ENCODE measurements at places on chromosomes 6 and 20.

DNA sequence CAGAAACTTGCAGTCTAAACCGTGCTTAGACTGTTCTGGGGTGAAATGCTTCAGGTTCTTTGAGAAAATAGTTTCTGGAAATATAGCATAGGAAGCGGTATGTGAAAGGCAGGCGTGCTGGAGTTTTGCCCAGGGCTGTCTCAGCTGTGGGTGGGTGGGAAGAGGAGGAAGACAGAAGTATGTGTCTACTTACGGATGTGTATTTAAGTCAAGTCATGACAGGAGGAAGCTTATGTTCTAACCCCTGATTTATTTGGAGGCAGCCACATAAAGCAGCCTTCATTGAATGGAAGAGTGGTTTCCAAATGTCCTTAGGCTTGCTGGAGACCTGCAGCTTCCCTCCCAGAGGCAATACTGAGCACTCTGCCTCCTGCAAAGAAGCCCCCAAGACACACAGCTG lies 345.8 kb upstream of the PRND start:
- DNase-seq: no peak

DNA sequence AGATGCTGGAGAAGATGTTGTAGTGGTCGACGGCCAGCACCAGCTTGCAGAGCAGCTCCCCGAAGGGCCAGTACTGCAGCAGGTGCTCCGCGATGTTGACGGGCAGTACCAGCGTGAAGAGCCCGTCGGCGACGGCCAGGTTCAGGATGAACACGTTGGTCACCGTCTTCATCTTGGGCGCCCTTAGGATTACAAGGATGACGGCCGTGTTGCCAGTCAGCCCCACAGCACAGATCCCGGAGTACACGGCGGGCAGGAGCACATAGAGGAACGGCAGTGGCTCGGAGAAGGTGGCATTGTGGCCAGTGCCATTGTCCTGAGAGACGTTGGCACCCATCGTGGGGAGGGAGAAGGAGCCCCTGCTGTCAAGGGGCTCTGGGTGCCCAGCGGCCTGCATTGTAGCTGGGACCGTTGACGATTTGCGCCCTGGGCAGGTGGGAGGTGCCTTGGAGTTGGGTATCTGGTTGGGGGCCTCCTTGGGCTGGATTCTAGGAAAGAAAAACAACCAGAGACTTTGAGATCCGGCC lies 867 bp downstream of the NPBWR2 start:
- DNase-seq: no peak

- no peak for DNase-seq
Observed at GRCh38 chr20:62160876-62161275, 17.3 kb downstream of the SS18L1 start.

GRCh38 chr20:3680701-3681351 lies 984 bp downstream of the ADAM33 start:
- DNase-seq: no peak

DNA sequence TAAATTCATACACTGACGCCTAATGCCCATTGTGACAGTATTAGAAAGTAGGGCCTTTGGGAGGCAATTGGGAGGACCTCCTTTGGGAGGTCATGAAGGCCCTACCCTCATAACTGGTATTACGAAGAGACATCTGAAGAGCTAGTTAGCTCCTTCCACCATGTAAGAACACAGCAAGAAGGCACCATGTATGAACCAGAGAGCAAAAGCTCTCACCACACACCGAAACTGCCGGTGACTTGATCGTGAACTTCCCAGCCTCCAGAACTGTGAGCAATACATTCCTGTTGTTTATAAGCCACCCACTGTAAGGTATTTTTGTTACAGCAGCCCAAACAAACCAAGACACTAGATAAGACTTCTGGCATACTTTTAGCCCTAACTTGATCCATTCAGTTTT lies 41.8 kb downstream of the GCLC start:
- no peak for DNase-seq

DNA sequence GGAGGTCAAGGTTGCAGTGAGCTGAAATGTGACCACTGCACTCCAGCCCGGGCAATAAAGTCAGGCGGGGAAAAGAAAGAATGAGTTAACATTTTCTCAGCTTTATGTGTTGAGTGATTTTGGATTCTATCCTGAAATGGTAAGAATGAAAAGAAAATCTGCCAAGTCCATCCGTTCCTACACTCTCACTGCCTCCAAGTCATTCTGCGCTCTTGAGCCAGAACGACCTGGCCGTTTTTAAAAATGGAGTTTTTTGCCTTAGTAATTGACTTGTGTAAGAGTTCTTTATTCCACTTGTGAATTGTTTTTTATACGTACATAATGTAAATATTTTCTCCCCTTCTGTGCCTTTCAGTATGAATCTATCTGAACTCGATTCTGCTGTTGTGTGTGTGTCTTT lies 28.7 kb downstream of the DNAJC5 start:
- DNase-seq: no peak

DNA sequence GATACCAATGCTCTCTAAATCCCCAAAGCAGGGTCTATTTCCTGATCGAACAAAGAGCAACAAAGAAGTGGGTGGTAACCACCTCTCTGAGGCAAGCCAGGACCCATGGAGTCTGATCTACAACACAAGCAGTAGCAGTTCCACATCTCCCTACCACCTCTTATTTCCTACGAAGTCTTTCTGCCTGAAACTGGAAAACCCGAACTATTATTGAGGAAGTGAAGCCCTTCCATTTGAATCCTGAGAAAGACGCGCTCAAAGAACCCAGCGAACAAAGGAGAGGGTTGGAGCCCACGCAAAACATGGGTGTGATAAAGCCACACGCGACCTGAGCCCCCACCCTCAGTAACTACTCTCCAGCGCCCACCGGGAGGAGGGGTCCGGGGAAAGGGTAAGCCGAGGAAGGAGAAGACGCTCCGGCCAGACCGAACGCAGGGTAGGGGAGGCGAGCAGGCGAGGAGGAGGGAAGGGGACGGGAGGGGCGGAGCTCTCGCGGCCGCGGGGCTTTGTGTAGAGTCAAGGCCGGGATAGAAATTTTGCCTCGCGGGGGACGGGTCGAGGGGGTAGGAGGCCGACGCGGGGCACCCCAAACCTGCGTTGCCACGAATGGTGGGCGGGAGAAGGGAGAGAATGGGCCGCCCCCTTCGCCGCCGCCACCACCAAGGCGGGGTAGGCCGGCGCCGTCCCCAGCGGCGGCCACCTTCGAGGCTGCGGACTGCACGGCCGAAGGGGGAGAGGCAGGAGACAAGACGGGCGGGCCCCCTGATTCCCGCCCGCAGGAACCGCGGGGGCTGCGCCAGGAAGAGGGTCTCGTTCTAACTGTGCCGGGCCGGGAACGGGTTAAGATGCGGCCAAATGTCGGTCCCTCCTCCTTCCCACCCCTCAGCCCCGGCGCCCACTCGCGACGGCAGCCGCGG lies 802 bp downstream of the HDAC2 start:
- DNase-seq: peak; percentile 45

GRCh38 chr6:20137837-20138236 lies 74.4 kb downstream of the MBOAT1 start:
- no peak for DNase-seq

DNA sequence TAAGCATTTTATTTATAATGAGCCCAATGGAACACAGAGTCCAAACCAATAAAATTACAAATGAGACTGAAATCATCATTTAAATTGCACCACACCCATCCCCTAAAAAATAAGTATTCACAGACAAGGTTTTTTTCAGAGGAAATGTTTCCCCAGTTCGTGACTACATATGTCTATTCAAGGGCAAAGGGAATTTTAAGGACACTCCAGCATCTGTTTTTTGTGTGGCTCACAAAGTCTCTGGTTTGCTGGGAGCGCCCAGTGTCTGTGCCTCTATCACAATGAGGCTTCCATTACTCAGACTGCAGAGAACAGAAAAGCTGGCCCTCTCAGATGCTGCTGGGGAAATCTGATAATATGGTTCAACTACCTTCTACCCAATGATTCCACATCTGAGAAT lies 16.0 kb downstream of the TBX18 start:
- no peak for DNase-seq

GRCh38 chr20:18571578-18571977 lies 4.3 kb downstream of the SMIM26 start:
- DNase-seq: no peak

DNA sequence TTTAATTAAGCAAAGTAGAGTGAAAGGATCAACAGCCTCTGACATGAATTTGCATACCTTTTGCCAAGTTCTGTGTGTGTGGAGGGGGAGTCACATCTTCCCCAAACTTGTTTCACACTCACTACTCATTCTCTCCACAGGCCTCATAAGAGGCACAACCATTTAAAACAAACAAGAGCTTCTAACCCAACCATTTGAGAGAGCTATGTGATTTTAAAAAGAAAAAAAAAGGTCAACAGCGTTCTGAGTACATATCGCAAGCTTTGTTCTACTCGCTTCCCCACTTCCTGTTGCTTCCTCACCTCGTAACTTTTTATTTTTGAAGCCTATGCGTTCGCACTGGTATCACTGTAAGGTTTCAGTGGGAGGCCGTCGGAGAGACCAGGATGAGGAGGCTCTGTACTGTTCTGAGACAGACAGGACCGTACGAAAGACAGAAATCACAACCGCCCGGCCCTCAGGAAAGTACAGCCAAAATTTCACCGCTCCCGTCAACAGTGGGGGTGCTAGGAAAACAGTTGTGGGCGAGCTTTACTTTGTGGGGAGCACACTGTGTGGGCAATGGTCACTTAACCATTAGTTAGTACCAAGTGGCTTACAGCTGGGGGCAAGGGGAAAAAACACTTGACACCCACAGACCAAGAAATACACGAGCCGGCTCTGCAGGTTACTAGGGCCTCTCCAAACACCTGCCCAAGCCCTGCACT lies 61.3 kb downstream of the TRERF1 start:
- DNase-seq: no peak

GRCh38 chr6:130494729-130495128 lies 128.9 kb downstream of the TMEM200A start:
- no peak for DNase-seq

DNA sequence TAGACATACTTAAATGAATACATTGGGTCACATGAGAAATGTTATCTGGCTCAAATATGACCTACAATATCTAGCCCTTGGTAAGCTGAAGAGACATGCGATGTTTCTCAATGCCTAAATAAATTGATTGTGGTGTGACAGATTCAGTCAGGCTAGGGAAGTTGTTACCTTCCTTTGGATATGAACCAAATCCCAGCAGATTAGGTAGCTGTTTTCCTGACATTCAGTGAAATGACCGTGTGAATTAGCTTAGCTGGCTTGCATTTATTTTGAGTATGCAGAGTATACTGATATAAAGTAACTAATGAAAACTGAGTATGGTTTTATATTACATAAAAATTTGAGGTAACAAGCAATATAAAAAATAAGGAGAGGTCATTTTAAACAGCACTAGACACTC lies 288.2 kb downstream of the GJA1 start:
- DNase-seq: no peak

DNA sequence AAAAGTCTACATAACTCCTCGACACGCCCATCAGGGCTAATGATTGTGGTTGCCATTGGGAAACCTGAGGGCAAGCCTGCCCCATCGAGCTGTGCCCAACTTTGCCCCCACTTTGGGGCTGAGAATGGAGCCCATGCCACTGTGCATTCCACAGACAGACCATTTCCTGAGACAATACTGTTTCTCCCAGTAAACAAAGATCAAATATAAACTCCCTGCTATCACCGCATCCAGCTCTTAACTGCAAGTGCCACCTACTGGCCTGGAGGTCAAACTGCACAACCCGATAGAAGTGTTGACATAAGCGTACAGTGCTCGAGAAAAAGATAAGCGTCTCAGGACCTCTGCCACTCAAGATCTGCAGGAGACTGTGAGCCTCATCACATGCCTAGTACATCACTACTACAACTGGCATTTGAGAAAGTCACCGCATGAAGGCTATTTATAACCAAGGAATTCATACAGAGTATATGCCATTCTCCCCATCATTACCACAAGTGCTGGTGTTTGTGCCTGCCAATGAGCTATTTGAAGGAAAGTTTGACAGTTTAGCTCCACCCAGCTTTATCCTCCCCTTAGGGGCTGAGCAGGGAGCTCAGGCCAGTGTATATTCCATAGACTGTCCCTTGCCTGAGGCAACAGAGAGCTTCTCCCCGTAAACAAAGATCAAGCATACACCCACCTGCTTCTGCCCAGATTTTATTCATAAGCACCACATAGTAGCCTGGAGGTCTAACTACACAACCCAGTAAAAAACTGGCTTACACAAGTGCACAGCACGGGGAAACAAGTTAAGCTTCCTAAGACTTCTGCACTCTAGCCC lies 4.5 kb upstream of the DEFB126 start:
- DNase-seq: no peak

- no peak for DNase-seq
Observed at GRCh38 chr6:113843500-113844073, 13.6 kb upstream of the MARCKS start.

- no peak for DNase-seq
Observed at GRCh38 chr6:15464211-15464725, 198.6 kb downstream of the DTNBP1 start.

DNA sequence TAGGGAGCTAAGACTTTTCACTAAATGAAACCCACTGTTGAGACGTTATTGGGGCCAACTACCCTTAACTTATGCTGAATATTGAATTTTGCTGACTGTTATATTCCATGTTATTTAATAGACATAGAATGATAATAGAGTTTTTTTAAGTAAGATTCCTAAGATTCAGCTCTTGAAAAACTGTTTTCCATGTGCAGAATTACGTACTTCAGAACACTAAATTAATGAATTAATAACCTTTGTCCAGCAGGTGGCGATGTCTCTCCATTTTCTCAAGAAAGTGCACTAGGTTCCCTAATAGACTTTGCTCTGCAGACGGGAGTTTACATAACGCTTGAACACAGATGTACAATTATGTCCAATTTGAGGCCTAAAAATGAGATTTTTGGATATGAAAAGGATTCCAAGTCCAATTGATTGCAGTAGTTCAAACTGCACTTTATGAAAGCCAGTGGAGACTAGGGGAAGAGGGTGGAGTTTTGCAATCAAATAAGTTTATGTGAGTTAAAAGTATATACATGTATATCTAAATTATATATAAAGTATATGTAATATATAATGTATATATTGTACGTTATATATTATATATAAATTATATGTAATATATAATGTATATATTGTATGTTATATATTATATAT lies 282.1 kb downstream of the UST start:
- DNase-seq: peak; percentile 87
